ENCODE measurements at places on chromosomes 13 and 19.

DNA sequence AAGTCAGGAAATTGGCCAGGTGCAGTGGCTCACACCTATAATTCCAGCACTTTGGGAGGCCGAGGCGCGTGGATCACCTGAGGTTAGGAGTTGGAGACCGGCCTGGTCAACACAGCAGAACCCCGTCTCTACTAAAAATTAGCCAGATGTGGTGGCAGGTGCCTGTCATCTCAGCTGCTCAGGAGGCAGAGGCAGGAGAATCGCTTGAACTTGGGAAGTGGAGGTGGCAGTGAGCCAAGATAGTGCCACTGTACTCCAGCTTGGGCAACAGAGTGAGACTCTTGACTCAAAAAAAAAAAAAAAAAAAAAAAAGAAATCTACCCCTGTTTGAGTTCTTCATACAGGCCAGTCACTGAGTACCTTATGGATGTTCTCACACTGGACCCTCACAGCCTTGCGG lies 42.0 kb downstream of the SLC15A1 start:
- no peak for DNase-seq

GRCh38 chr19:53771144-53771543 lies 53.0 kb downstream of the NLRP12 start:
- DNase-seq = no peak

DNA sequence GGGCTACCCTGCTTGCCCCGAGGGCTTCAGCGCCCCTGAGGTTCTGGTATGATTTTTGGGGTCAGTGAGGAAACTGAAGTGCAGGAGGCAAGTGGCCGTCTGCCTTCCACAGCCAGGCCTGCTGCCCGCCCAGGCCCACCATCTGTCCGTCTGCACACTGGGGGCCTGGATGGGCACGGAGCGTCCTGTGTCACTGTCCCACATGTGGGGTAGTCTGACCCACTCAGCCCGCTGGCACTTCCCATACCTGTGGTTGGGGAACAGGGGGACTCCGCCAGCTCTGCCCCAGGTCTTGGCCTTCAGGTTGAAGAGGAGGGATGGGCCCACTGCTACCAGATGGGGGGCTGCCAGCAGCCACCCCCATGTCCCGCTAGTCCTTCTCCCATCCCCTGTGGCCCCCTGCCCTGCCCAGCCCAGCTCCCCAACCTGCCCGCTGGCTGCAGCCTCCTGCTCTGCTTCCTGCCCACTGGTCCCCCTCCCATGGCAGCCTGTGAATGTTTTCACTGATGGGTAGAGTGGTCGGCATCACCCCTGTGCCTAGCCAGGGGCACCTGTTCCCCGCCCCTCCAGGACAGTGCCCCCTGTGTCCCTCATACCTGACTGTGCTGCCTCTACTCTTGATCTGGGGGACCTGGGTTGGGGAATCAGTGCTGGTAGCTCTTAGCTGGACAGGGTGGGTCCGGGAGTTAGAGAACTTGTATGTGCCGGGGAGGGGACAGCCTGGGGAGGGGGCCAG lies 9.5 kb downstream of the PIAS4 start:
- DNase-seq = no peak

- no peak for DNase-seq
Observed at GRCh38 chr13:74555276-74555625, 421.0 kb upstream of the KLF12 start.

DNA sequence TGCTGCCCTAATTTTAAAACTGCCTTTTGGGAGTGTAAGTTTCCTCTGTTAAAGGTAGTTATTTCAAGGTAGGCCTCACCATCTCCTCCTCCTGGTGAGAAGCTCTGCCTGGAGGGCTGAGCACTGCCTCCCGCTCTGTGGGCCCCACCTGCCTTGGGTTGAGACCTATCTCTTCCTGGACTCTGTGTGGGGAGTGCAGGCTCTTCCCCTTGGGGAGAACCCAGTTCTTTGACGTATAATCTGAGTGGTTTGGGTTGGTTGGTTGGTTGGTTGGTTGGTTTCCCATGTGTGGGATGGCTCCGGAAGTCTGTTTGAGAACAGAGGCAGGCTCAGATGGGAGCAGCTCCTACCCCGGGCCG lies 39.1 kb downstream of the ACTN4 start:
- DNase-seq = peak; percentile 43

GRCh38 chr13:44425815-44426078 lies 52.1 kb downstream of the SERP2 start:
- no peak for DNase-seq

DNA sequence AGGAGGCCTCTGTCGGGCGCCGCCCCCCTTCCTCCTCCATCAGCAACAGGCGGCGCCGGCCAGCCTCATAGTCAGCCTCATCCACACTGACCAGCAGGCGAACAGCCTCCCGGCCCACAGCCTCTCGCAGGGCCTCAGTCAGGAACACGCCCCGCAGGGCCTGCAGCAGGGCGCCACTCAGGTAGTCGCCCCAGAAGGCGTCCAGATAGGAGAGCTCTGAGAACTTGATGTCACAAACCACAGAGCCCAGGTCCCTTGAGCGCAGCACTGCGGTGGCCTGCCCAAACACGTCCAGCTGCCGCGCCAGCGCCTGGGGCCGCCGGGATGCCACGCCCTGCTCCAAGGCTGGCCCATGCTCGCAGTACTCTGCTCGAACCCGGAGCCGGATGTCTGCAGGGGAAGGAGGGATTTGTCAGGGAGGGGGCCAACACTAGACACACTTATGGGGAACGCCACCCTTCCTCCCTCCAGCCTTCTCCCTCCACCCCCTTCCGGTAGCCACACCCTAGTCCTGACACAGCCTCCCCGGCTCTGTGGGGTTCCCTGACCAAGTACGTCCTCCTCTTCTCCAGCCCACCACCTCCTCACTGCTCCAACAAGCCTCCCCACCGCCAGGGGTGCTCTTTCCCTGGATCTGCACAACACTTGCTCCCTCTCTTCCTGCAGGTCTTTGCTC lies 17.9 kb downstream of the DEDD2 start:
- DNase-seq = peak; percentile 88

Data from GM06990 (cell line).